Activated naive CD8-positive, alpha-beta T cell treated with anti-CD3 and anti-CD28 coated beads, Interleukin-2, amount 50 U/mL, for 24 hours (primary cell): ENCODE measurements at places on chromosomes 3 and 15.
A peak's percentile ranks its signal among the peaks of the same experiment; 100 is the strongest.

DNA sequence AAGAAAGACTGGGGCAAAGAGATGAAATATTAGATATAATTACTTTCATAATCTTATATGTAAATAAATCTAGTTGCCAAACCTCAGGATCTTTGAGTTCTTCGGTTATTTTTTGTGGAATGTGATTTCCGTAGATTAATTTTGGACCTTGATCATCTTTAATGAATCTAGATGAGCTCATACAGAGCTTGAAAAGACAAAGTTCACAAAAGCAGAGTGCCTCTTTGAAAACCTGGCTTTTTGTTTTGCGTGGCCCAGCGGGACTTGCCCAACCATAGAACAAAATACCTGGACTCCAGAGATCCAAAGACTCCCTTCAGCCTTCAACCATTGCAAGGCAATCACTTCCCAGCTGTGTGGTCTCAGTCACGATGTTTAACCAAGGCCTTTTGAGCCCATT, 54.8 kb upstream of the CHST2 start:
- DNase-seq: no peak

DNA sequence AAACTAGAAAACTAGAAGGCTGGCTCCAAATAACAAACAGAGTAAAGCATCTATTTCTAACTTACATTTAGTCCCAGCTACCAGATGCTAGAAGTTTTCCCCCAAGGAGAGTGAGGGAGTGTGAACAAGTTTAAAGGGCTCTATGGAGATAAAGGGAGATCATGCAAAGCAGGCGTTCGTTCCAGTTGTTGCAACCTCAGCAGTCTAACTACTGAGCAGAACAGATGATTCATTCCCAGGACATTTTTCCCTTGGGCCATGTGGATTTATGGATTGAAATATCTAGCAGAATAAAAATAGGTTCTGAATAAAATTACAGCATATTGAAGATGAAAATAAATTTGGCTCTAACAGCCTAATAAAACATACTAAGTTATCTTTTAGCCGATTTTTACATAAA, 154.8 kb upstream of the TTC14 start:
- DNase-seq: no peak

DNA sequence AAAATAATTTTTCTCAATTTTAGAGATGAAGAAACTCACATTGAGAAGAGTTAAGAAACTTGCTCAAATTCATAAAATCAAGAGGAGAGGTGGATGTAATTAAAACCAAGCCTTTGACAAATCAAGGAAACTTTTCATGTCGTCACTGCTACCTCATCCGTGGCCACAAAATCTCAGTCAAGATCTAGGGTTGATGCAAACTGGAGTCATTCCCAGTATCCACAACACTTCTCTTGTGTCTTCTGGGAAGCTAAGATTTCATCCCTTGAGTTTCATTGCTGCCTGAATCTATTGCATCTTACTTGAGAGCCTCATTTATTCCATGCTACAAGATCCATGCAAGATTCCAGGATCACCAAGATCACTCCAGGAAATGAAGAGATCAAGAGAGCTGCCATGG, 5.4 kb upstream of the FBN1 start:
- no peak for DNase-seq

GRCh38 chr3:17190353-17191078, 305.8 kb downstream of the PLCL2 start:
- DNase-seq: no peak

- DNase-seq: no peak
Observed at GRCh38 chr3:197028728-197029510, 698 bp downstream of the MELTF start.

GRCh38 chr3:46881596-46882376, 4.3 kb downstream of the PTH1R start:
- DNase-seq: no peak

DNA sequence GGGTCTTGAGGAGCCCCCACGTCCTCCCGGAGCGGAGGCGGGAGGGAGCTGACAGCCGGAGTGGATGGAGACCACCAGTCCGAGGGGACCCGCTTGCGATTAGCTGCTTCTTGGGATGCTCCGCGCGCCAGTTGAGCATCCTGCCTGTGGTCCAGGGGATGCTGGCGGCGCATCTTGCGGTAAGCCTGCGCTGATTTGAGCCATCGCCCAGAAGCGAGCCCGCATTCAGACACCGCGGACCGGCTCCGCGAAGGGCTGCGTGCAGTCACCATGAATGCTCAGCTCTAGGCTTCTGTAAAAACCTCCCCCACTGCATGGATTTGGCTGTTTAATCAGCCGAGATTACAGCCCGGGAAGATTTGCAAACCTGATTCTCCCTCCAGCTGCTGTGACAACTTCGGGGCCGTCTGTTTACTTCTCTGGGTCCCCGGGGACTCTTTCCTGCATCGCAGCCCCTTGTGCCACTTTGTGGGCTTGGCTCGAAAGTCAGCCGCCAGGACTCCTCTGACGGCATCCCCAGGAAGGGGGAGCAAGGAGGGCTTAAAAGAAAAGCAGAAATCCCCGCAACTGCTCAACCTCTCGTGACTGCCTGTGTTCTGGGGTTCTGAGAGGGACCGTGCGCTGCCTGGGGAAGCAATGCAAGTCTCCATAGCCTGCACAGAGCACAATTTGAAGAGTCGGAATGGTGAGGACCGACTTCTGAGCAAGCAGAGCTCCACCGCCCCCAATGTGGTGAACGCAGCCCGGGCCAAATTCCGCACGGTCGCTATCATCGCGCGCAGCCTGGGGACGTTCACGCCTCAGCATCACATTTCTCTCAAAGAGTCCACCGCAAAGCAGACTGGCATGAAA, 171.1 kb downstream of the KCNAB1 start:
- peak; percentile 6 for DNase-seq

- DNase-seq: no peak
Observed at GRCh38 chr15:57335719-57336118, 40.6 kb upstream of the CGNL1 start.

- DNase-seq: no peak
Observed at GRCh38 chr15:68672781-68673205, 94.0 kb downstream of the CORO2B start.

GRCh38 chr15:88657326-88658069, 18.7 kb downstream of the ISG20 start:
- DNase-seq: no peak

GRCh38 chr3:17157713-17158112, 273.0 kb downstream of the PLCL2 start:
- DNase-seq: no peak

GRCh38 chr15:70575231-70576226, 187.8 kb downstream of the UACA start:
- DNase-seq: no peak

DNA sequence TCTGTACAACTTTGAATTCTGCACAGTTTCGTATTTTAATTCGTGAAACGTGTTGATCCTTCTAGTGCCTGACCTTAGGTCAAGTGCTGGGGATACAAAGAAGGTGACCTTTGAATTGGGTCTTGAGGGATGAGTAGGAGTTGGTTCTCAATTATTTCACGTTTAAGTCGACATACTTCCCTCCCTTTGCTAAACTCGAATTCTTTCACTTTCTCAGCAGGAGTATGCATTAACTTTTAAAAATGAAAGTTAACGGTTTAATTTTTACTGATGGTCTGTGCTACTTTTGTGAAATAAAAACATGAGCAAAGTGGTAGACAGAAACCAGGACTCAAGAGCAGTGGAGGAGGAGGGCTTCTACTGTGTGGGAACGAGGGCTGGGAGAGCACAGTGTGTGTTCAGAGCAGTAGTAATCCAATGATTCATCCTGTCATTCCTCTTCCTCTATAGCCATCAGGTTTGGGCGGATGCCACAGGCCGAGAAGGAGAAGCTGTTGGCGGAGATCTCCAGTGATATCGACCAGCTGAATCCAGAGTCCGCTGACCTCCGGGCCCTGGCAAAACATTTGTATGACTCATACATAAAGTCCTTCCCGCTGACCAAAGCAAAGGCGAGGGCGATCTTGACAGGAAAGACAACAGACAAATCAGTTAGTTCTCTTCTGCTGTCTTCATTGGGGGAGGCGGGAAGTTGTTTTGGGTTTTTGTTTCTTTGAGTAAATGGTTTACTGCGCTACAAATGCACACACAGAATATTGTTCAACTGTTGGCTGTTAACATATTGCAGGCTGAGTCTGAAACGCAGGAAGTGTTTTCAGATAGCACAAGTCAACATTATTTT, 78.6 kb upstream of the TSEN2 start:
- DNase-seq: no peak

- no peak for DNase-seq
Observed at GRCh38 chr3:50415061-50415460, 55.7 kb upstream of the TMEM115 start.

GRCh38 chr3:87486115-87486514, 209.7 kb upstream of the POU1F1 start:
- no peak for DNase-seq

DNA sequence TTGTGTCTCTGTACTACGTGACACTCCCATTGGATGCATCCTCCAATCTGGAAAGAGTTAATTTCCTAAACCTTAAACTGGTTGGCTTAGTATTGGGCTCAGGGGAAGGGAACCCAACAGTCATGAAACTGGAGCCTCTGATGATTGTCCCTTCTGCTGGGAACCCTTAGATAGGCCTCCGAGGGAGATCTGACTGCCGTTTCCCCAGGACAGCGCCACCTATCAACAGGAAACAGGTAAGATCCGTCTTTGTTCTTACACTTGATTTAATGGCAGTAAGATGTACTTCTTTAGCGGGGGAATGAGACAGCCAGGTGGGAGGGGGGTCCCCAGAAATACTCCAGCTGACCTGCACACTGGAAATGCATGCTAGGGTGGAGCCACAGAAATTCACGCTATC, 1749.6 kb downstream of the SI start:
- no peak for DNase-seq

- no peak for DNase-seq
Observed at GRCh38 chr15:68957696-68958095, 27.4 kb downstream of the SPESP1 start.

- peak; percentile 47 for DNase-seq
Observed at GRCh38 chr3:5304789-5305683, 117.5 kb downstream of the EDEM1 start.

GRCh38 chr3:125511420-125512118, 8.4 kb downstream of the SNX4 start:
- DNase-seq: no peak

DNA sequence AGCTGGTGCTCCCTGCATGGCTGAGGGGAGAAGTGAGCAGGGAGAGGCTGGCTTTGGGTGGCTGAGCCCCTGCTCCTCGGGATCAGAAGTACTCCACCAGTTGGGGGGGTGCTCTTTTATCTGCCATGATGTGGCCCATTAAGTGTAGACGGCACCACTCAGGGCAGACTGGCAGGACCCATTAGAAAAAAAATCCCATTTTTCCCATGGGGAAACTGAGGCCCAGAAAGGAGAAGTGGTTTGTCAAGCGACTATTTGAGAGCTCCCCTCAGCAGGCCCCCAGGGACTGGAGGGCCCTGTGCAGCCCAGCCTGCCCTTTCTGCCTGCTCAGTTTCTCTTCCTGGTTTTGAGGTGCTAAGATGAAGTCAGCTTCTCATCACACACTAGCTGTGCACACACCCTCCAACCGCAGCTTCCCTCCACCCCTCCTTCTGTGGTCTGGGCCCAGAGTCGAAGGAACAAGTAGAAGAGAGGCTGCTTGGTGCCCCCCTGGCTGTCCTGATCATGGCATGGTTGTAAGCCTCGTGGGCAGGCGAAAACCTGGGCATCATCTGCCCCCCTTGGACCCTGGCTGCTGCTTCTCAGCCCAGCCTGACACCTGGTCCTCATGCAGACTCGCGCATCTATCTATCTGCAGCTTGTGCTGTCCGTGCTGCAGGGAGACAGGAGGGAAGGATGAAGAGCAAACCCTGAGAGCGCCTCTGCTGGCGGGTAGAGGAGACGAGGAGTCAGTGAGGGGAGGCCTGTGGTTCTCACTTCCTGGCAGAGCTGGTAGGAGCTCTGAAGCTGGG, 5.6 kb downstream of the CSK start:
- peak; percentile 92 for DNase-seq

DNA sequence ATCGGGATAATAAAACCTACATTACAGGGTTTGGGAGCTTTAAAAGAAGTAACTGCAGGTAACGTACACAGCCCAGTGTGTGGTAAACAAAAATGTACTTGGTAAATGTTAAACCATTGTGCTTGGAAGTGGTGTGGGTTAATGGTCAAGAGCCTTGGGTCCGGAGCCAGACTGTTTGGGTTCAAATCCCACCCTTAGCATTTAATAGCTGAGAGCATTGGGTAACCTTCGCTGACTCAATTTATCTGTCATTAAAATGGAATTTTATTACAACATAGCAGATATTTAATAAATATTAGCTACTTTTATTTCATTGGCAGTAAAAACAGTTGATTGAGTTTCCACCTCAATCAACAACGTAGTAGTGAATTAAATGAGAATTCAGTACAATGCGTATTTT, 1.5 kb downstream of the FSTL1 start:
- DNase-seq: no peak
